Panc1 (cell line): ENCODE measurements at places on chromosomes 12 and 14. TPM values are rescaled to one million over a fixed set of nuclear protein-coding genes. Genes with fewer than 3 reads are reported as not detected.

- DNase-seq: no peak
Measured at GRCh38 chr14:20295067-20295466, 10.7 kb downstream of the TTC5 start.

DNA sequence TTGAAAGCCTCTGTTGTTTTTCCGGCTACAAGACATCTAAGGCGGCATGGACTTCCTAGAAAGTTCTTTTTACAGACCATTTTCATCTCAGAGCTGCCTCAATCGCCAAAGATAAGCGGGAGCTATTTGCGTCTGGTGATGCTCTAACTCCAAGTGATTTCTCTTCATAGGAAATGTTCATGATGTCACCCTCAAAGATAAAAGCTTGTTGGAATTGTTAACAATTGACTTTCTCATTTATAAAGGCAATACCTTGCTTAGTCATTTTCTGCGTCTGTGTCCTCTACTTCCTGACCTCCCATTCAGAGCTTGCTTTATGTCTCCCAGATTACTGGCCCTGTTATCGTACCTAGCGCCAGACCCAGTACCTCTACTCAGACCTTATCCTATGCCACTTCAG, 259.0 kb upstream of the G2E3 start:
- DNase-seq: no peak

DNA sequence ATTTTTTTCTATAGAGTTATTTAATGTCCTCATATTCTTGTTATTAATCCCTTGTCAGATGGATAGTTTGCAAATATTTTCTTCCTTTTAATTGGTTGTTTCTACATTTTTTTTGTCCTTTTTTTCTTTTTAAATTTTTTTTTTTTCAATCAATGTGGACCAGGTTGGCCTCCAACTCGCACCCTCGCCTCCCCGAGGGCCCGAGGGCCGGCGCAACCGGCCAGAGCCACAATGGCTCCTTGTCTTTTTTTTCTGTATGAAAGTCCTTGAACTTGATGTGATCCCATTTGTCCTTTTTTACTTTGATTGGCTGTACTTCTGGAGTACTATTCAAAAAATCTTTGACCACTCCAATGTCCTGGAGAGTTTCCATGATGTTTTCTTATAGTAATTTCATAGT, 17.7 kb upstream of the SLCO1B1 start:
- no peak for DNase-seq

- DNase-seq: no peak
Measured at GRCh38 chr14:59631237-59631636, 54.6 kb upstream of the CCDC175 start.

- DNase-seq: no peak
Measured at GRCh38 chr14:35331605-35332516, 39.7 kb downstream of the PSMA6 start.

DNA sequence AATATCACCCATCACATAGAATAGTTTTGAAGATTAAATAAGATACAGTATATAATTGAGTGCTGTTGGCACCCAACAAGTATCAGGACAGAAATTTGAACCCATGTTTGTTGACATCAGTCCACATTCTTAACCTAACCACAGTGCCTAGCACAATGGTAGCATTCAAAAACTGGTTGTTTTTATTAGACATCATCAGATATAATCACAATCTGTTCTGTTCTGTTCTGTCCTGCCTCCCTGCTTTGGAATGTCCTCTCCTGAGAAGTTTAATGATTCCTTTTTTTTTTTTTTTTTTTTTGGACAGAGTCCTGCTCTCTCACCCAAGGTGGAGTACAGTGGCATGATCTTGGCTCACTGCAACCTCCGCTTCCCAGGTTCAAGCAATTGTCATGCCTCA, 476.6 kb downstream of the RMST start:
- DNase-seq: no peak

DNA sequence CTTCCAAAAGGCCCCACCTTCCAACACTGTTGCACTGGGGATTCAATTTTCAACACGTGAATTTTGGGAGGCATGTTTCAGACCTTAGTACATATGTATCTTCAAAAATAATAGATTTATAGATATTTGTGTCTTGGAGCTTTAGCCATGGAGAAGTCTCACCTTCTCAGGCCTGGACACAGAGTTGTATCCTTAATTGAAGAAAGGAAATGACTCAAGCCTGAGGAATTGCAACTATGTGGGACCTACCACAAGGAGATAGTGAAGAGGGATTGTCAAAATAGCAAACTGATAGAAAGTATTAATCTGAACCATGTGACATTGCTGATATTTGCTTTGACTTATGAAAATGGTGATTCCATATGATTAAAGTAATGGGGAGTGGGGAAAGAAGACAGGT, 89.8 kb downstream of the ACSS3 start:
- DNase-seq: no peak

DNA sequence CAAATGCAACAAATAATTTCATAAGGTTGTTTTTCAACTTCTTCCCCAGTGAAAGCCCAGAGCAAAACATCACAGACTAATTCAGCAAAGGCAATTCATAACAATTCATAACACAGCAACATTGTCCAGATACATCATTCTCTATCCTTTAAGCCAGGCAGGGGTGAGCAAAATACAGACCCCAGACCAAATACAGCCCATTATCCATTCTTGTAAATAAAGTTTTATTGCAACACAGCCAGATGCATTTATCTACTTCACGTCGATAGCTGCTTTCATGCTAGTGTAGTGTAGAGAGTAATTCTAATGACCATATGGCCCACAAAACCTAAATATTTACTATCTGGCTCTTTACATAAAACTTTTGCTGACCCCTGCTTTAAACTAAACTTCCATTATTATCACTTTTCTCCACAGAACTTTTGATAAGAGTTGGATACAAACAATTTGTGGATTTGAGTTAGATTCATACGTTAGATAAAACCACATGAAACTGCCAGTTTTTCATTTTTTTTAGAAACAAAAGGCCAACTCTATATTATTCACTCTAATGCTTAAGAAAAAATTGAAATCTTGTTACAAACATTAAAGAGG, 174.4 kb downstream of the DUSP6 start:
- DNase-seq: no peak

The HAL gene
- 0.08 TPM for total RNA-seq

The COCH gene
- total RNA-seq: 1.3 TPM

The TAOK3 gene
- 30.5 TPM for total RNA-seq
